ENCODE measurements at places on chromosomes 3 and 15. TPM values are rescaled to one million over a fixed set of nuclear protein-coding genes. Genes with fewer than 3 reads are reported as not detected.

GRCh38 chr15:50906954-50907600 is 1.4 kb upstream of the AP4E1 start:
- peak; percentile 66 for DNase-seq

DNA sequence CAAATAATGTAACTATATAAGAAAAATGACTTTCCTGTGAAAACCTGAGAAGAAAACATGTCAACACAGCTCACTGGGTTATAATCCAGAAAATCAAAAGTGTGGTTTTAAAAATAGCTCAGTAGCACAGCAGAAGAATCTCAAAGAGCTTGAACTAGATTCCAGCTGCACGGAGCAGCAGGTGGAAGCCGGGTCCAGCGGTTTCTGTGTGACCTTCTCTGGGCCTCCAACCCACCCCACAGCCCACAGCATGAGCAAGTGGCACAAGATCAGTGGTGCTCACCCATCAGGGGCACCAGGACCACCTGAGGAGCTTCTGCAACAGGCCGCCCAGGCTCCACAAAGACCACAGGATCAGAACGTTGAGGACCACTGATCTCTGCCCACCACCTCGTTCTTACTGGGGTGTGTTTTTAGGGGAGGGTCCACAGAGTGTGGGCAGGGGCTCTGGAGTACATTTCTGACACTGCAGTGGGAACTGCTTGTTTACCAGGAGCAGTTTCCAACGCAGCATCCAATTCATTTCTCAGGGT is 23.2 kb downstream of the SLC41A3 start:
- no peak for DNase-seq

DNA sequence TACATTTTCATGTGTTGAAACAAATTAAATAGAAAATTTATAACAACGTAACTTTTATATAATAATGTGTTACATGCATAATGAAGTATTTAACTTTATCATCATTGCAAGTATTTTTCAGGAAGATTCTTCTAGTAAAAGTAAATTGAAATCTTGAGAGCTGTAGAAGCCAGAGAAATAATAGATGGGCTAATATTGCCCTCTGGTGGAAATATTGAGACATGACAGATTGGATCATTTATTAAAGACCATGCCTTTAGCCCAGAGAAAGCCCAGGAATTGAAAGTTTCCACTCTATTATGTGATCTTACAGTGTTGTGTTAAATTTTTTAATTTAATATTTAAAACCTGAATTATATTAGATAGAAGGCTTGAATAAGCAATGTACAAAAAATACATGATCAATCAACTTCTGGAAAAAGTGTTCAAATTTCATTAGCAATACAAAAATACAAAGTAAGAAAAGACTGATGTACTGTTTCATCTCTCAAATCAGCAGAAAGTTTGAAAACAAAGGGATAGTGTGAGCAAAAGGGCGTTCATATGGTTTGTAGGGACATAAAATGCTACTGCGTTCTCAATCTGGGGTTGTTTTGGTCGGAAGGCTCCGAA is 52.7 kb upstream of the SPTSSB start:
- no peak for DNase-seq

GRCh38 chr3:61634678-61635077 is 73.3 kb downstream of the PTPRG start:
- no peak for DNase-seq

- no peak for DNase-seq
These were observed 396.3 kb downstream of the IL5RA start for GRCh38 chr3:2713923-2714322.

The UCN2 gene
- total RNA-seq, result not detected

The MEIS2 gene
- not detected for total RNA-seq

The CLSTN2 gene
- total RNA-seq, result 0.10 TPM

The IL5RA gene
- total RNA-seq, result 0.34 TPM

The LRRC34 gene
- 1.0 TPM for total RNA-seq

Data from activated T-cell treated with anti-CD3 and anti-CD28 coated beads, Interleukin-2, amount 50 U/mL, for 4 hours (primary cell).